ENCODE measurements at places on chromosomes 6 and 20. TPM values are rescaled to one million over a fixed set of nuclear protein-coding genes. Genes with fewer than 3 reads are reported as not detected.

- no peak for DNase-seq
Observed at GRCh38 chr20:12927489-12927888, 81.3 kb upstream of the SPTLC3 start.

DNA sequence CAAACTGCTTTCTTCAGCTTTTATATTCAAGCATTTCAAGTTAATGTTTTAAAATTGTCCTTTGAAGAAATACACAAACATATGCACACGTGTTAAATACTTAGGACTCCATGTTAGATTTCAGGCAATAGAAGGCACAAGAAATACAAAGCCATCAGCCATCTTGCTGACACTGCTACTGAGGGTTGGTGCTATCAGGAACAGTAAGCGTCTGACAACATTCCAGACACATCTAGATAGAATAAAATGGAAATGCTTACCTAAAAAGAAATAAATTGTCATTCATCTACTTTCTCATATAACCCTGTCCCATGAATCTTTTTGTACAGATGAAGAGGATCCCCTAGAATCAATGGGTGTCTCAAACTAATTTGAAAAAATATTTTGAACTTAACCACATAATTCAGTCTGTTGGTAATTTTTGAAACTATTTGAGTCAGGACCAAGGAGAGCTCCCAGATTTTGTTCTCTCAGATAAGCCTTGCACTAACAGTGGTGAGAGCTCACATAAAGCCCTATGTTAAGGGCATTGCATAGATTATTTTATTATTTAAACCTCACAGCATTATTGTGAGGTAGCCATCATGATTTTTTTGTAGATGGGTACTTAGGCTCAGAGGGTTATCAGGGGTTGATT, 631.1 kb upstream of the POU3F2 start:
- no peak for DNase-seq

DXO gene
- total RNA-seq, result 12.1 TPM

DNA sequence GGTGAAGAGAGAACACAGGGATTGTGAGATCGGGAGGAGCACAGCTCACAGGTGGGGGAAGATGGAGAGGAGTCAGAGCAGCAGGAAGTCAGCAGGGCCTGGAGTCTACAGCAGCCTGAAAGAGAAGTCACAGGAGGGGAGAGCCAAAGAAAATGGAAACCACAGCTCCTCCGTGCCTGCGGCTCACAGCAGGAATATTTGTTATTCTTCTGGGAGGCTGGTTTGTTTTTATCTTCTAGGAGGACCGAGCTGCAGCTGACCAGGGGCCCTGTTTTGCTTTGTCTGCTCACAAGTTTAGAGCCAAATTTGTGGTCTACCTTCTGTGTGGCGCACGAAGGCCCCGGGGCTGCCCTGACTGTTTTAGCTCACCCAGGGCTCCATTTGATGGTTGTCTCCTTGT, 81.8 kb downstream of the CLIC5 start:
- DNase-seq, result no peak

GRCh38 chr6:141140905-141141304, 991.8 kb upstream of the GJE1 start:
- no peak for DNase-seq

DNA sequence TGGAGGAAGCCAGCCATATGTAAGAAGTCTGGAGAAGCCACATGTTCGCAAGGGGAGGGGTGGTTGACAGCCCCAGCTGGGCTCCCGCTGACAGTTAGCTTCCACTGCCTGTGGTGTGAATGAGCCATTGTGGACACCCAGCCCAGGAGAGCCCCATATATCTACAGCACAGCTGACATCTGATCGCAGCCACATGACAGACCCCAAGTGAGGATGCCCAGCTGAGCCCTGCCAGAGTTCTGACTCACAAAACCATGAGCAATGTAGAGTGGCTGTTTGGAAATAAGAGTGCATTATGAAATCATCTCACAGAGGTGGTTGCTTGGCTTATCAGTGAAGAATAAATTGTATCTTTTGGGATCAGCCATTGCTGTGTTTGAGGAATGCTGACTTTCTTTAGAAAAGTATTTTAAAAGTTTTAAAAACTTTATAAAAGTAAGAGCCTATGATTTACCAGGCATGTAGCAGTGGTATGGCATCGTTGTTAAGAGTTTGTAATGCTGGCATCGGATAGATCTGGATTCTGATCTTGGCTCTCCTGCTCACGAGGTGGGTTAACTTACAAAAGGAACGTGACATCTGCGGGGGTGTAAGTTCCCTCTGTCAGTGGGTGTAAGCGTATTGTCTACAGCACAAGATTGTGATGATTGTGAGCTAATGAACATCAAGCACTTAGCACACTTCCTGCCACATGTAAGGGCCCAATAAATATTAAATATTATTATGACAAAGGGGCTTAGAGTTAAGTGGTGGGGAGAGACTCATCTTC, 24.1 kb downstream of the CFAP61 start:
- DNase-seq, result no peak

GRCh38 chr20:22288957-22289356, 295.4 kb downstream of the FOXA2 start:
- DNase-seq, result no peak

DNA sequence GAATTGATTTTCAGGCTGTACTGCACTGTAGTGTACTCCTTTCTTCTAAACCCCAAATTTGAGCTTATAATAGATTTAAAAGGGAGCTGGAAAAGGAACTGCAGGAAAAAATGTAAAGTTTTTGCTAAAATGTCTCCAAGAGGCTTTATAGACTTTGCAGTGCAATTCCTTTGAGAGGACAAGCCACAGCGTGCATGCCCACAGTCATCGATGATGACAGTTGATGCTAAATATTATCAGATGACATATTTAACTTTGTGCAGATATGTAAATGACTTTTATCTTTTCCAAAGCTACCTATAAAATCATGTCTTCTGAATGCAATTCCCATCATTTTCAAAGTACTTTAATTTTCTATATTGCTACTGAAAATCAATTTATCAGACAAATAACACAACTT, 24.3 kb upstream of the HDGFL1 start:
- no peak for DNase-seq

DNA sequence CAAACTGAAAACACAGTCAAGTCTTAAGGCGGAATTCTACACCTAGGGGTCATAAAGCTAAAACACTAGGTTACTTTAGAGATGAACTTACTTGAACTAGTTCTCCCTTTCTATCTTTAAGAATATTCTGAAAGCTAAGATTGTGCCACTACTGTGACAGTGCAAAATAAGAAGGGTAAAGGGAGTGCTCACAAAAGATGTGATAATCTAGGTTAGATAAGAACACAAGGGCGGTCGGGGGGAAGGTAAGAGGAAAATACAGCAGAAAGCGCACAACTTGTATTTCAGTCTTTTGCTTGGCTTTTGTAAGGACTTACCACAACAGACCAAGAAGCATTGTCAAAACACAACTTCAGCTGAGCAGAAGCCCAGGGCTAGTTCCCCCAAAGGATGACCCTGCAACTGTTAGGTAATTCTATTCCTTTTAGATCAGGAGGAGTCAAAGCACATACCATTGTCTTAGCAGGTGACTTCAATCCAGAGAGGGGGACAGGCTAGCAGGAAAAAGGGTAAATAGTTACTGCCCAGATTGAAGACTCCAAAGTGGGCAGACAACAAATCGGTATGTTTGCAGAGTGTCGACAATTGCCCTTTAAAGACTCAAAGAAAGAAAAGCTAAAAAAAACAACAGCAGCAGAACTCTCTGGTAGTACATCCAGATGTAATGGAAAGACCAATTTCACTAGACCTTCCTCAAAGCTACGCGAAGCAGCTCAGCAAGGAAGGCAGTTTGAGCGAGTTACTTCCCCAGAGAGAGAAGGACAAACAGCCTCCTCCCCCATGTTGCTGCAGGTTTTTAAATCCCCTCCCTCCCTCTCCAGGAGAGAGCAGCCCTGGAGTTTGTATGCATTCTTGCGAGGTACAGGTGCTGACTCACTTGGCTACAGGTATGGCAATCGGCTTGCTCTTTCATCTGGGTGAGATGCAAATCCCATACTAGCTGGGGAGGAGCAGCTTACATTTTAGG, 59.0 kb downstream of the RIPOR2 start:
- DNase-seq, result no peak

- no peak for DNase-seq
Observed at GRCh38 chr6:87430499-87430898, 22.7 kb downstream of the CFAP206 start.

MYB gene
- total RNA-seq, result not detected

HRH3 gene
- not detected for total RNA-seq

- no peak for DNase-seq
Observed at GRCh38 chr20:1831606-1832005, 63.6 kb upstream of the SIRPA start.

GRCh38 chr6:133436652-133437051, 195.5 kb downstream of the EYA4 start:
- no peak for DNase-seq

GRCh38 chr20:36848078-36848660, 27.8 kb upstream of the TLDC2 start:
- DNase-seq, result peak; percentile 81

GRCh38 chr20:9532069-9532838, 17.9 kb downstream of the LAMP5 start:
- no peak for DNase-seq

- no peak for DNase-seq
Observed at GRCh38 chr20:13915284-13915683, 75.1 kb downstream of the SEL1L2 start.

DNA sequence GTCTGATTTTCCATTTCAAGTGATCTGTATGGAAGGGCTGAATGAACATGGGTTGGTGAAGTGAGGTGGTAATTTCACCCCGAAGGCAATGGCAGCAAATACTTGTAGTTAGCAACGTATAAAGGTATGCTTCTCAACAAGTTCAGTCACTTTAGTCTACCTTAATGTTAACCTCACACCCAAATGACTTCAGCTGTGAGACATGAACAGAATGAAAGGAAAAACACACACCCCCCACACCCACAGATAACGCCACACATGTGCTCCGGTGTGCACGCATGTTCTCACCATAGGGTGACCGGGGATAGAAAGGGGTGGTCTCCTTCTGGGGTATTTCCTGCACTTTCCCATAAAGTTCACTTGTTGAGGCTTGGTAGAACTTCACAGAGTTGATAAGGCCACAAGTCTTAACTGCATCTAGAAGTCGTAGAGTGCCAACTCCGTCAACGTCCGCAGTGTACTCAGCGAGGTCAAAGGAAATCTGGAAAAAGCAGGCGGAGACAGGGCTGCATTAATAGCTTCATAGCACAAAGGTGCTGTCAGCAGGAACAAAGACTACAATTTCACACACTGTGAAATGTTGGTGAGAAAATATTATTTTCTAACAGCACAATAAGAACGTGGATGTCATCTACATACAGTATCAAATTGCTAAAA, 284.8 kb downstream of the GMDS start:
- no peak for DNase-seq

GRCh38 chr6:170026751-170027646, 263.9 kb downstream of the DLL1 start:
- no peak for DNase-seq

DNA sequence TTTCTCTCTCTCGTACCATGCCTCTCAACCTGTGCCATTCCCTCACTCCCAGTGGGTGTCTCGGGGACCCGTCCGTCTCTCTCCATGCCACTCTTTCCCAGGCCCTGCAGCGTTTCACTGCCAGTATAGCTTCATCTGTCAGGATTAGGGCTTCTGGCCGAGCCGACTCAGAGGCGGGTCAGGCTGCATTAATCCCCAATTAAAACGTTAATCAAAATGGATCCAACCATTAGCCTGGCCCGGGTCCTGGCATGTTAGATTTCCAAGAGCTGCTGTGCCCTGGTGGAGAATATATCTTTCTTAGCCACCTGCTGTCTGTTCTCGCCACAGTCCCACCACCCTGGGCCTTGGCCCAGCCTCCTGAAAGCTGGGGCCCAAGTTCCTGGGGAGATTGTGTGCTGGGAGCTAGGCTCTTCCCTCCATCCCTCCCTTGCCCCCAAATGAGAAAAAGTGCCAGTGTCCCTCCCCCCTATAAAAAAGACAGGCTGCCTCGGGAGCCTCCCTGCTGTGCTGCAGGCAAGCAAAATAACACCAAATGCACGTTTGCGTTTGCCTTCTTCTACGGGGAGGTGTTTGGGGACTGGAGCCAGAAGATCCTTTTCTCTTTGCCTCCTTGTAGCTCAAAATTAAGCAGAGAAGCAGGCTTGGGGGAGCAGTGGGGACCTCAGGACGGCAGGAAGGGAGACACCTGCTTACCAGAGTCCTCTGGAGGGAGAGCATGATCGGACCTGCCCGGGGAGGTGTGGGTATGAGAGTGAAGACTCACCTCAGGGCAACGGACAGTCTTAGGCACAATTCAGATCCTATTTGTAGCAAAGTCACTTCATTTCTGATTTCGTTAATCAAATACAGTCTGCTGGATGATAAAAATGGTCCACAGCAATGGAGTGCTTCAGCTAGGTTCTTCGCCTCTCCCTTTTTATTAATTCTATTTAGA, 3.0 kb downstream of the KCNG1 start:
- no peak for DNase-seq

GLP1R gene
- 5.8 TPM for total RNA-seq

STMN3 gene
- 5.7 TPM for total RNA-seq

PTGIS gene
- 169 TPM for total RNA-seq

NR2E1 gene
- total RNA-seq, result not detected

DNA sequence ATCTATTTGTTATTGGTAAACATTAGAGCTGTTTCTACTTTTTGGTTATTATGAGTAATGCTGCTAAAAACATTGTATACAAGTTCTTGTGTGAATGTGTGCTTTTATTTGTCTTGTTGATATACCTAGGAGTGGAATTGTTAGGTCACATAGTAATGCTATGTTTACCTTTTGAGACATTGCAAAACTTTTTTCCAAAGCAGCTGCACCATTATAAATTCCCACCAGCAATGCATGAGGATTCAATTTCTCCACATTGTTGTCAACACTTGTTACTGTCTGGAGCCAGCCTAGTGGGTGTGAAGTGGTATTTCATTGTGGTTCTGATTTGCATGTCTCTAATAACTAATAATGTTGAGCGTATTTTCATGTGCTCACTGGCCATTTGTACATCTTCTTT, 145.9 kb downstream of the CCDC170 start:
- DNase-seq, result no peak

- DNase-seq, result no peak
Observed at GRCh38 chr20:52150440-52151258, 40.9 kb downstream of the ZFP64 start.

TAAR6 gene
- not detected for total RNA-seq

GRCh38 chr6:47663462-47664216, 34.7 kb upstream of the ADGRF4 start:
- no peak for DNase-seq

DNA sequence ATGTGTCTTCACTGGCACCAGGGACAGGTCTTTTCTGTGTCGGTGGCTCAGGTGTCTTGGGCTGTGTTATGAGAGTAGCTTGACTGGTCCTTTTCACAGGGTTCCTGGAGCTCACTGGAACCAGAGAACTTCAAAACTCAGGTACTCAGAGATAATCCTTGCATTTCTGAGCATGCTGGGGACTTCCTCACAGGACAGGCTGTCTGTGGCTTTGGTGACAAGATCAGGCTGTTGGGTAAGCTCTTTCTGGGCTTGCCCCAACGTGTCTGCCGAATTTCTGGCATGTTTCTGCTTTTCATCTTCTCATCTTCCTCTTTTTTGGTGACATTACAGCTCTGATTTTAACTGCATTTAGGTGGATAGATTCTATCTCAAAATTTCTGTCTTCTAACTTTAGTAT, 270.0 kb downstream of the CDH26 start:
- peak; percentile 56 for DNase-seq

BEND6 gene
- total RNA-seq, result 0.43 TPM

- DNase-seq, result no peak
Observed at GRCh38 chr20:23086931-23087411, 847 bp upstream of the CD93 start.

- no peak for DNase-seq
Observed at GRCh38 chr6:151961809-151962208, 154.3 kb downstream of the ESR1 start.

- DNase-seq, result no peak
Observed at GRCh38 chr6:168180548-168181011, 101.6 kb upstream of the FRMD1 start.

- DNase-seq, result no peak
Observed at GRCh38 chr6:52249078-52249477, 4.8 kb upstream of the IL17F start.
